Activated effector memory CD4-positive, alpha-beta T cell treated with Interleukin-2 at 50 U/mL for 16 hours (primary cell): ENCODE measurements at places on chromosomes 5 and 9.

DNA sequence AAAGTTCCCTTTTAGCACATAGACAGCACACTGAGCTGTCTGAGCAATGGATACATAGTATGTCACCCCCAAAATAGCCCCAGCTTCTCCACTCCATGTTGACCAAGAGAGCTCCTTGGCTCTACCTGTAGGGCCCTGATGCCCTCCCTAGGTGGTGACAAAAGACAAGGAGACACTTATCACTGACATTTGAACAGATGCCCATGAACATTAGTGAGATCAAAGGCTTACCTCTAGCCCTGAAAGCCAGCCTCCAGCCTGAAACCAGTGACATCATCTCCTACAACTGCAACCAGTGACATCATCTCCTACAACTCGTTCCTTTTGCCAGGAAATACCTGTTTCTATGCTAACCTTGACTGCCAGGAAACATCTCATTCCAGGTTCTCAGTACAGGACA lies 122.7 kb downstream of the FSTL4 start:
- no peak for DNase-seq

GRCh38 chr9:16329671-16330113 lies 540.8 kb downstream of the BNC2 start:
- DNase-seq, result no peak

DNA sequence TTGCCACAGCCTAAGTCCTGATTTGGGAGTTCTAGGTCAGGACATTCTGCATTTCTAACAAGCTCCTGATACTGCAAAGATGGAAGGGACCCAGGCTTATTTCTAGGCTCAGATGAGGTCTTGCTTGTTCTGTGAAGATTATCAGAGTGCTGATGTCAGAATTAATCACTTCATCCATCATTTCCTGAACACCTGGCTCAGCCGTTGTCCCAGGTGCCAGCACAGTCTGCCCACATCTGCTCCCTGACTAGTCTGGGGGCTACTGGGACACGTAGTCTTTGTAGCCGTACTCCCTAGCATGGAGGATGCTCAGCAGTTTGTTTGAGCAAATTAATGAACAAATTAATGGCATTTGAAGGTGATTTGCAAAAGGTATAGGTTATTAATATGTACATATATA lies 17.9 kb upstream of the SPINK4 start:
- DNase-seq, result no peak

DNA sequence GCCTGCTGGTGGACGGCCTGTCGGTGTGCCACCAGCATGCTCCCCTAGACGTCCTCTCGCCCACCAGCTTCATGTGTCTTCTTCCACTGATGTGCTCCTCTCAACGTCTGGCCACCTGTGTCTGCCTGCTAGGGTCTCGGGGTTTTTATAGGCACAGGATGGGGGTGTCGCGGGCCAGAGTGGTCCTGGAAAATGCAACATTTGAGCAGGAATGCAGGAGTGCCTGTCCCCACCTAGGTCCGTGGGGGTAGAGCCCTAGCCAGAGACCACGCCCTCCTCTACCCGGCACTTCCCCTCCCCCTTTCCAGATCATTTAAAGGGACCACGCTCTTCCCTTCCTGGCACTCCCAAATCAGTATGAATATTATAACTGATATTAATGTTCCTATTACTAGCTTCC lies 48.0 kb upstream of the OSMR start:
- DNase-seq, result no peak

DNA sequence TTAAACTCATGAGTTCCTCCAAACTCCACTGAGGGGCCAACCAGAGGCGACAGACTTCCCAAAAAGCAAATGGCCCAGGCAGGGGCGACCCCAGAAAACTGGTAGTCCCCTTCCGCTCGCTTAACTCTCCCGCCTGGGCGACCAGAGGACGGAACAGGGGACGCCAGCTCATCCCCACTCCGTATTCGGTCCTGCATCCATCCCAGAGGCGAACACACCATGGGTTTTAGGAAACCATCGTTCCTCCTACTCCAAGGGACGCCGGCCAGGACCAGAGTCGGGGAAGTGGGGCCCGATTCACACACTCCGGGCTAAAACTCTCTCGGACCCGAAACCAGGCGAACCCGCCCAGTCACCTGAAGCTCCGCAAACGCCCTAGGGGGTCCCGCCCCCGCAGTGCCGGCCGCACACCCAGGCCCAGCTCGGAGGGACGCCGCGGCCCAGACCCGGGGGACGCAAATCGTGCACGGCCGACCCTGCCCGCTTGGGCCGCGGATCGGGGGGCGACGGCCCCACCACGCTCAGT lies 478 bp downstream of the TEX10 start:
- peak; percentile 9 for DNase-seq

DNA sequence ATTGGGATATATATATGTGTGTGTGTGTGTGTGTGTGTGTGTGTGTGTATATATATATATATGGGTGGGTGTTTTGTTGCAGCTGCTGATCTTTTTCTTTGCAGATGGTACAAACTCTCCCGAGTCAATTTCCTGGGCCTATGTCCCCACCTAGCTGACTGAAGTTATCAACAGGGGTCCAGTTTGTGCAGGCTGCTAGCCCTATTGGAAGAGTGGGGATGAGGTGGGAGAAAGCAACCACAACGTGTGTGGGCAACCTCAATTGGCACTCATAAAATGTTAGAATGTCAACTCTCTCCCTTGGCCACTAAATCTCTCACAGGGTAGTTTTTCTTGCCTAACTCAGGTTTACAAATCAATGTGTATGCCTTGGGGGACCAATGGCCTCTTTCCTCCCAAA lies 5.6 kb downstream of the NR4A3 start:
- no peak for DNase-seq

- DNase-seq, result no peak
These were observed 6.4 kb downstream of the TOR1B start for GRCh38 chr9:129809346-129809745.

DNA sequence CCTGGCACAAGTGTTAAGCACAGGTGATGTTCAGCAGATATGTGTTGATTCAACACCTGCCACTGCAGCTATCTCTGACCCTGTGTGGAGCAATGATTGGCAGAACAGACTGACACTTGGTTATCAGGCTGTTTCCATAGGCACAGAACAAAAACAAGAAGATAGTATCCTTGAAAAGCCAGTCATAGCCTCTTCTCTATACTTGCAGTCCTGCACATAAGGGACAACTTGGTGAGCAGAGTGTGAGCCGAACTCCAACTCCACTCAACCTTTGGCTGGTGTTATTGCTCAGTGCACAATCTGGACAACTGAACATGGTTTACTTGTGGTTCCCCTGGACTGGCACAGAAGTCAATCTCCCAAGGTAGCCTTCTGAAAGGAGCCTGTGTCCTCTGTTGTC lies 99.2 kb downstream of the ADAMTS12 start:
- DNase-seq, result no peak

- DNase-seq, result no peak
These were observed 66.3 kb upstream of the SPOCK1 start for GRCh38 chr5:137565450-137565849.

GRCh38 chr5:124260921-124261515 lies 485.4 kb downstream of the ZNF608 start:
- DNase-seq, result no peak

DNA sequence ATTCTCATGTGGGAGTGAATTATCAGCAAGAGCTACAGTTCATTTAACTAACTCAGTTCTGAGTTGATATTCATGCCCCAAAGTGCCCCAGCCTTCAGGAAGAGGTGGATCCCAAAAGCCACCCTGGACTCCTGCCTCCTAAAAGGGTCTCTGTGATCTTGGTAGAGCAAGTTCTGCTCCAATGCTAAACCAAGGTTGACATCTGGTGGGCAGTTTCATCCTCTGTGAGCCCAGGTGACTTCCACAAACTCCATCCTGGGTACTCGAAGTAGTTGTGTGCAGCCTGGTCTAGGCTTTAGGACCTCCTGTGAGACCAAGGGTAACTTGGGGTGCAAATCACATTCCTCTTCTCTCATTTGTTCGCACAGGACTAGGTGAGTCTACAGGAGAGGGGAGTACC lies 816.8 kb downstream of the MTRR start:
- DNase-seq, result no peak

DNA sequence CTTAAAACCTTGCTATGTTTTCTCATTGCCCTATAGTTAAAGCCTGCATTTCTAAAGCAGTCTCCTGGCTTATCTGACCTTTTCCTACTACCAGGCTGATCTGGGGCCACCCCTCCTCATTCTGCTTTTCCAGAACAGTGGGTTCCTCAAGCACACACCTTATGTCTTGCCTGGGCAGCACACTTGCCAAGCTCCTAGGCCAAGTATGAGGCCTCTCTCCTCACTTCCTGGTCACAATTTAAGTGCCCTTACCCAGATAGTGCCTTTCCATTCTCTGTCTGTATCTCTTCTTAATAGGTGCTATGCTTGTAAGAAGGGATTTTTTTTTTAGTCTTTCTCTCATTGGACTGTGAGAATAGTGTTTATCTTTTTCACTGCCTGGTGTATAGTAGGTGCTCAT lies 39.7 kb downstream of the HMGCS1 start:
- DNase-seq, result no peak

DNA sequence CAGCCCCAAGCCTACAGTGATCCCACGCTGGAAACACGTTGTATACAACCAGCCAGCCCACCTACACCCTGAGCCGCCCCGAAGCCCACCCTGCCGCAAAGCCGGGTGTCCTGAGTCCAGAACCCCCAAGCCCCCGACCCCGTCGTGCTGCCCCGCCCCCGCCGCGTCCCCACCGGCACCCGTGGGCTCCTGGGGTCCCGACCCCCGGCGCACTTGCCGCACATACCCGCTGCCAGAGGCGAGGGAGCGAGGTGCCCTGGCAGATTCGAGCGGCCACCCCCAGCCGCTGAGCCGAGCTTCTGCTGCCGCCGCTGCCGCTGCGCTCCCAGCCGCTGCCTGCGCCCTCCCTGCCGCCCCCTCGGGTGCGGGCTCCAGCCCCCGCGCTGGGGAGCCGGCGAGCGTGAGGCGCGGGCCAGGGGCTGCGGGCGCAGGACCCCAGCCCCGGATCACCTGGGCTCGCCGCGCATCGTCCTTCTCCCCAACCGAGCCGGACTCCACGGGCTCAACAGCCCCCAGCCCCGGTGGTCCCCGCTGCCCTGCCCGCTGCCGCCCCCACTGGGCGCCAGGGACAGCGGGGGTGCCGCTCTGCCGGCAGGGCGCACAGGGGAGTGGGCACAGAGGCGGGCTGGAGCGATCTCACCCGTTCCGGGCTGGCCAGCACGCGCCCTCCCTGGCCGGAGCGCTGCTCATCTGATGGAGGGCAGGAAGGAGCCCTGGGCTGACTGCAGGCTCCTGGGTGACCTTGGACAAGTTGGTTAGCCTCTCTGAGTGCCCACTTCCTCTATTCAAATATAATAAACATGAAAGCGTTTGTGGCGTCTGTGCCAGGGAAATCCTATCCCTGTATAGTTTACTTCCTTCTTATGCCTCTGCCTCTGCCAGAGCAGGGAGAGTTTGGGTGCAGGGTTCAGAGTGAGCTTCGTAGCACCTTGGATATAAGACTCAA lies at the start of gene HTR4:
HTR4 (minus strand) TSS at position 692 of the 946 bp plus-strand sequence. CDS start 17,513 bp downstream, outside the sequence.
- DNase-seq, result no peak

DNA sequence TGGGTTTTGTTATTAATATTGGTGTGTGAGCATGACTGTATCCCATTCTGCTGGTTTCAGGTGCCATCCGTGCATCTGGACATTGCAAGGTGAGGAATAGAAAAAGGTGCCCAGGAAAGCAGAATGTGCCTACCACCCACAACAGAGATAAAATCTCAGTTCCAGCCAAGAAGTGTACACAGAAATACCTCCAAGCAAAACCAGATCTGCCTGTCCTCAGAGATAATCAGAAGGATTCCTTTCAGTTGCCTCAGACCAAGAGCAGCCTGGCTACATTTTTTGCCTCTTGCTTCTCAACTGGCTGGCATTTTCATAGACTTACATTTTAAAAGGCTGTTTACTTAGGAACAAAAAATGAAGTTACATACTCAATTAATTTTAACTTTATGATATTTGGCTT lies 12.1 kb upstream of the ABLIM3 start:
- DNase-seq, result no peak

DNA sequence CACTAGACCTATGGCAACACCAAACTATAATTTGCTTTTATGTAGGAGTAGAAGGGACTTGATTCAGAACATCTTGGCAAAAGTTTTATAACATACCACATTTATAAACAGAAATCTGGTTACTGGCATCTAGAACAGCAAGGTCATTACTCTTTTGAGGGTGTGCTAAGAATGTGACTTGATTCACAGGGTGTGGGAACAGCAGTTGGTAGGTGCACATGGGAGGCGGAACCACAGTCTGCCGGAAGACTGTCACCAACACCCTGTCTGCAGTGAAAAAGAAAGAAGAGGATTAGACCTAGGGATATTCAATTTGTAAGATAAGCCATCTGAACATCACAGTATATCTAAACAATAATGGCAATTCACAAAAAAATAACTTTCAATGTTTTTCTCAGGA lies 23.0 kb downstream of the ELP1 start:
- no peak for DNase-seq

- no peak for DNase-seq
These were observed 9.2 kb downstream of the SEMA5A start for GRCh38 chr5:9536717-9537116.

- no peak for DNase-seq
These were observed 8.2 kb upstream of the CRHBP start for GRCh38 chr5:76944638-76945037.

- DNase-seq, result no peak
These were observed 18.2 kb upstream of the IL7R start for GRCh38 chr5:35838370-35839042.

DNA sequence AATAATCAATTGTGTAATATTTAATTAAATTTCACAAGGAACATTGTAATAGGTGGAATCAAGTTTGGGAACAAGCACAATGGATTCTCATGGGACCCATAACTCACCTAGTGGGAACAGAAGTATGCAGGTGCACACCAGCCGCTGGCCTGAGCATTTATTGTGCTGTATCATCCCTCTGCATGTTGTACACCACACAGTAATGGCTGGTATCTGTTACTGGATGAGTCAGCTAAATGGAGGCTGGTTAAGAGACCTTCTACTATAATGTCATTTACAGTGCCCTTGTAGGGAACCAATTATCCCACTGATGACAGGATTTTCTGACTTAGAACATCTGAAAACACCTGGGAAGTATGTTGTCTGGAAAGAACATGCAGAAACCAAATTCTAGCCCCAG lies 3.2 kb upstream of the MAP3K1 start:
- no peak for DNase-seq

GRCh38 chr5:10989577-10990263 lies 228.7 kb upstream of the DAP start:
- no peak for DNase-seq

- no peak for DNase-seq
These were observed 109.4 kb downstream of the CDC42SE2 start for GRCh38 chr5:131373265-131373664.

GRCh38 chr5:64792469-64792868 lies 23.7 kb downstream of the CWC27 start:
- DNase-seq, result no peak
